Activated naive CD4-positive, alpha-beta T cell treated with anti-CD3 and anti-CD28 coated beads, Interleukin-2, amount 50 U/mL, for 72 hours (primary cell): ENCODE measurements at places on chromosomes 4 and X.

DNA sequence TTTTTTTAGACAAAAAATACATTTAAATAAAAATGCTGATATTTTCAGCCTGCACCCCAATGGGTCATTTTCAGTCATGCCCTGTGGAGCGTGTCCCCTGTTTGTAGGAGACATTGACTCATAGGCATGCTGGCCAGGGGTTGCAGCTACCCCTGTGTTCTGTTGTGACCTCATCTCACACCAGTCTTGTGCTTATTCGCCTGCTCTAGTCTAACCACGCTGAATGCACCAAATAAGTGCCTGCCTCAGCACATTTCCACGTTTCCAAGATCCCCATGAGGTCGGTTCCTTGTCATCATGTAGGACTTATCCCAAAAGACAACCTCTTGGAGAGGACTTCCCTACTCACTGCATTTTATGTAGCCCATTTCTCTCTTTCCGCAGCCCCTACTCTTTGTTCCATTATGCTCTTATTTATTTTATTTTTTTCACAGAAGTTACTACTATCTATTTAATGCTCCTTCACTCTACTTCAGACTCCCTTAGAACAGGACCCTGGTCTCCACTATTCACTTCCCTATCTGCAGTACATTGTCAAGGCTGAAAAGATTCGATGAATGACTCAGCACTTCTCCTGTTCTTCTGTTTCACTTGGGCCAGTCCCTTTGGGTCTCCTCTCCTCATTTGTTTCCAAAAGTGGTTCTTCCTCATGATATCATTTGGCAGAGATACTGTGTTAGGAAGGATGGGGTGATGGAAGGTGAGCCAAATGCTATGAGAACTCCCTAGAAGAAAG lies 109.7 kb downstream of the MSL3 start:
- DNase-seq, result no peak

DNA sequence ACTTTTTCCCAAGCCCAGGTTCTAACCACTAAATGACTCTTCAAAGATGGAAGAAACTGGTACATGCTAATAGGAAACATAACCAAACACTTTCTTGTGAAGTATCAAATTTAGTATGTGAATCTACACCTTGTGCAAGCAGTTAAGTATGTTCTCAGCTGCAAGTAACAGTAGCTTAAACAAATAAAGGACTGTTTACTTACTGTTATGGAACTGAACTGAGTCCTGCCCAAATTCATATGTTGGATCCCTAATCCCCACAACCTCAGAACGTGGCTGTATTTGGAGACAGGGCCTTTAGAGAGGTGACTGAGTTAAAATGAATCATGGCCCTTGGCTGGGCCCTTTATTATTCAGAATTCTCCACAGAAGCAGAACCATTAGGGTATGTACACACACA lies 178.7 kb downstream of the KDR start:
- no peak for DNase-seq

GRCh38 chrX:19592952-19593351 lies 77.6 kb upstream of the MAP3K15 start:
- no peak for DNase-seq

DNA sequence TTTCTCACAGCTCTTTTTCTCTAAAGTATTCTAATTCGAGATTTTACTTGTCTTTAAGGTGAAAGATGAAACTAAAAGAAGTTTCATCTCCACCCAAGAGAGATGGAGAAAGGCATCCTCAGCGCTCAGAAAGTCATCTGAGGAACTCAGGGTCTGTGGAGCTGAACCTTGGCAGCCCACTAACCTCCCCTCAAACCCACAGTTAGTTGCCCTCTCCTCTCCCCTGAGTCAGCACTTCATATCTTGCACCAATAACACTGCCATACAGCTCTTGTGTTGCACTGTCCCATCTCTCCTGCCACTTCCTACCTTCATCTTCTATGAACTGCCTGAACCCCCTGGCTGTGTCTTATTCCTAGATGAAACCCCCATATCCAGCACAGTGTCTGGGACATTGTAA lies 184.8 kb downstream of the RAB28 start:
- no peak for DNase-seq
